Cardiac muscle cell (in vitro differentiated cells and primary cell): ENCODE measurements at places on chromosomes 5 and 9. TPM values are rescaled to one million over a fixed set of nuclear protein-coding genes. Genes with fewer than 3 reads are reported as not detected.
A peak's percentile ranks its signal among the peaks of the same experiment; 100 is the strongest.

The CDC14B gene
- total RNA-seq: 41.6 and 48.5 TPM in 2 replicates

DNA sequence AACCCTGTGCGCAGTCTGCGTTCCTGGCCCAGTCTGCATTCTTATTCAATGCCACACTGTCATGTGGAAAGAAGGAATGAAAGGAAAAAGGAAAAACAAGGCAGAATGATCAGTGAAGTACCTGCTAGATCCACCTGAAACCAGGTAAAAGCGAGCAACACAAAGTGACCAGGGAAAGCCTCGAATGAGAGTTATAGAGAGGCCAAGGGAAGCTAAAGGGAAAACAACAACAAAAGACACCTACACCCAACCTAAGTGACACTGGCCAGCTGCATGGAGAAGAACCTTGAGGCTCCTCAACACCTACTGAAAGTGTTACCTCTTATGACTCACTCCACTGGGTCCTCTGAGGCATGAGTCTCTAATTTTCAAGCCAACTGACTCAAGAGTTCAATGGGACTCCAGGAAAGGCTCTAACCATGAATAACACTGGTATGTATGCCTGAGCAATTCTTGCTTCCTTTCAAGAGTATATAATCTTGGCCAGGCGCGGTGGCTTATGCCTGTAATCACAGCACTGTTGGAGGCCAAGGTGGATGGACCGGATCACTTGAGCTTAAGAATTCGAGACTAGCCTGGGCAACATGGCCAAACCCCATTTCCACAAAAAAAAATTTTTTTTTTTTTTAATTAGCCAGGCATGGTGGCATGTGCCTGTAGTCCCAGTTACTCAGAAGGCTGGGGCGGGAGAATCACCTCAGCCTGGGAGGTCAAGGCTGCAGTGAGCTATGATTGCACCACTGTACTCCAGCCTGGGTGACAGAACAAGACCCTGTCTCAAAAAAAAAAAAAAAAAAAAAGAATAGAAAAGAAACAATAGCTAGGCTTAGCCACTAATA, 29.0 kb downstream of the MTMR12 start:
- DNase-seq: no peak

GRCh38 chr9:70485273-70485858, 70.9 kb upstream of the KLF9 start:
- no peak for DNase-seq

DNA sequence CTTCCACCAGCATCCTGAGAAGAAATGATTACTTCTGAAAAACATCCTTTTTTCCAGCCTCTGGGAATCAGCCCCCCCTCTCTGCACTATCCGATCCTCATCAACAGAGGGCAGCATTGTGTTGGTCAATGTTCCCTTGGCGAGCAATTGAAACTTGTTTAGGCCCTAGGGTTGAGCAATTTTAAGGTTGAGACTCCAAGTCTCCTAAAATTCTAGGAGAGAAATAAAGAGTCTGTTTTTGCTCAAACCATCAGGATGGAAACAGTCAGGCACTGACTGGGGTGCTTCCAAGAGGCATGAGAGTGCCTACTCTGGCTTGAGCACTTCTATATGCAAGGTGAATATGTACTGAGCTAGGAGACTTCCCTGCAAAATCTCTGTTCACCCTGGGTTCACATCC, 12.4 kb upstream of the CYFIP2 start:
- DNase-seq: peak; percentile 73

DNA sequence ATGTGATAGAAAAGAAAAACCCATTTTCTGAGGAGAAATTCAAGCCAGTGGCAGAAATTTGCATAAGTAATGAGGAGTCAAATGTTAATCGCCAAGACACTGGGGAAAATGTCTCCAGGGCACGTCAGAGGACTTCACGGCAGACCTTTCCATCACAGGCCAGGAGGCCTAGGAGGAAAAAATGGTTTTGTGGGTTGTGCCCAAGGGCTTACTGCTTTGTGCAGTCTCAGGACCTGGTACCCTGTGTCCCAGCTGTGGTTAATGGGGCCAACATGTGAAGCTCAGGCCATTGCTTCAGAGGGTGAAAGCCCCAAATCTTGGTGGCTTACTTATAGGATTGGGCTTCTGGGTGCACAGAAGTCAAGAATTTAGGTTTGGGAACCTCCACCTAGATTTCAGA, 54.8 kb upstream of the ADAMTS2 start:
- DNase-seq: no peak

- DNase-seq: no peak
Observed at GRCh38 chr9:130555968-130556367, 23.4 kb upstream of the FUBP3 start.

DNA sequence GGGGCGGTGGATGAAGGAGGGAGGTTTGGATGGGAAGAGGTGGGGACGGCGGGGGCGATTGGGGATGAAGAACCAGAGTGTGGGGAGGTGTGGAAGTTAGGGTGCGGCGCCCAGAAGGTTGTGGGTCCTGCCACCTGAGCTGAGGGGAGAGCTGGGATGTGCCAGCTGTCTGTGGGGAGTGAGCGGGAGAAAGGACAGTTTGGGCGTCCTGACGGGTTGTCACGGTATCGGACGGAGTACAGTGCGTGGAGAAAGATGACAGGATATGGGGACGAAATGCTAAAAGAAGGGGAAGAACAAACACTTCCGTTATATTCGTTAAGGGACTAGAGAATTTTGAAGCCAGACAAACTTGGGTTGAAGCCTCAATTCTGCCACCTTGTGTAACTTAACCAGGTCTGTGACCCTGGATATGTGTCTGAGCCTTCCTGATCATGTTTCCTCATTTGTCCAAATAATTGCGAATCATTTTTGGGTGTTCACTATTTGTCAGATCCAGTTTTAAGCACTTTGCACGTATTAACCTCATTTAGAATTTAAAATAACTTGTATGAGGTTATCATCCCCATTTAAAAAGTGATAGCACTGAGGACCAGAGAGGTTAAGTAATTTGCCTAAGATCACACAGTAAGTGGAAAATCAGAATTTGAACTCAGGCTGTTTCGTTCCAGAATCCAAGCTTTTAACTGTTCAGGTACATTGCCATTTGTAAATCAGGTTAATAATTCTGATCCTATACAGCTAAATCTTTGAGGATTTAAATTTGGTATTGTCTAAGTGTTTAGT, 689 bp downstream of the CNTRL start:
- peak; percentile 12 for DNase-seq

- DNase-seq: peak; percentile 20
Observed at GRCh38 chr5:127536687-127537086, 19.2 kb downstream of the PRRC1 start.

- peak; percentile 31 for DNase-seq
Observed at GRCh38 chr5:173496129-173496882, 120.1 kb downstream of the BOD1 start.

DNA sequence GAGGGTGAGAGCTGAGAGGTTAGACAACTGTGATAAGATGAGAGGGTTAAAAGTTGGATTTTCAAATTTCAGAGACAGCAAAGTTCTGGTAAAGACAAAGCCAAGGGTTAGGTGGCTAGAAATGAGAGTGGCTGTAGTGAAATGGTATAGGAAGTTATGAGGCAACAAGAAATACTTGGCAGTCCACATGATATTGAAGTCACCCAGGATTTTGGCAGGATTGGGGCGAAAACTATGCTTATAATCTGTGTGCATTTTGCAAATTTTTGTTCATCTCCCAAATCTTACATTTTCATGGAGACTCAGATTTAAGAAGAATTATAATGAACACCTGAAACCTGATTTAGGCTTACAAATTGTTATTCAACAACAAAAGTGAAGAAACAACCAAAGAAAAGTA, 35.6 kb downstream of the C9 start:
- DNase-seq: no peak

DNA sequence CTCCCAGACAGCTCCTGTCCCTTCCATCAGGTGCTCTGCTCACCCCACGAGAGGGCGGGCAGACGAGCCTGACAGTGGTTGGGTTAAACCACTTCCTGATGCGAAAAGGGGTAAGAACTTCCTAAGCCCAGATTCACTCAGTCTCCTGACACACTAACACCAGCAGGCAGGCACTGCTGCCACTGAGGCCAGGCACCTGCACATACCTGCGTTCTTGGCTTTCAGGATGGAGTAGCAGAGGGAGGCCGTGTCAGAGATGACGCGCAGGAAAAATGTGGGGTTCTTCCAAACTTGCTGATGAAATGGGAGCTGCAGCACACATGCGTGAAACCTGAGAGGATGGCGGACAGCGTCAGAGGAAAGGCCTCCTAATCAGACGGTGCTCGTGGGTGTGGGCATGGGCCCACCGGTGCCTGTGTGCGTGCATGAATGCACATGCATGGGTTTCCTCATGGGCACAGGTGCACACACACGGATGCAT, 29.9 kb downstream of the SLC6A18 start:
- no peak for DNase-seq

DNA sequence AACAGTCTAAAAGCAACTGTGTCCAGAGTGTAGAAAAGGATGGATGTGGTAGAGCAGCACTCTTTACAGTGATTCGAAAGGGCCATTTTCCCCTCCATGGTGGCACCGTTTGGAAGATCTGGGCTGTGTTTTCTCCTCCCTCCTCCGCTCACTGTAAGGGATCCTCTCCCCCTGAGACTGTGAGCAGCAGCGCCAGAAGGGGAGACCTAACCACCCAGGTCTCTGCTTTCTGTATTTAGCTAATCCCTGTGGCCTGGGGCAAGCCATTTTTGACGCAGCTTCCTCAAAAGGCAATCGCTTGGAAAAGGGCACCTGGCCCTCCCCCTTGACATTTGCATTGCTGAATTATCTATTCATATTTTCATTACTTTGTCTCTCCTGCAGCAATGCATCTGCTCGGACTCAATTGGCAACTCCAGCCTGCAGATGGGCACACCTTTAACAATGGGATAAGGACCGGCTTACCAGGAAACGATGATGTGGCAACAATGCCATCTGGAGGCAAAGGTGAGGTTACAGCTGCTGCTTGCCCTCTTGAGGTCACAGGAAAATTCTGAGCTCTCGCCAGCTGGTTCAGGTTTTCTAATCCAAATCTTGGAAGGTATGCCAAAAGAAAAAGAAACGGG, 244.3 kb upstream of the WWC1 start:
- DNase-seq: peak; percentile 65
